ENCODE measurements at places on chromosomes 6 and 20. TPM values are rescaled to one million over a fixed set of nuclear protein-coding genes. Genes with fewer than 3 reads are reported as not detected.

Gene MYLIP
- 11.6 TPM for polyA plus RNA-seq

Gene C6orf58
- polyA plus RNA-seq = not detected

Gene SMPD2
- 22.9 TPM for polyA plus RNA-seq

Gene GZF1
- polyA plus RNA-seq = 3.2 TPM

Gene C4B
- 15.0 TPM for polyA plus RNA-seq

Gene PSORS1C2
- polyA plus RNA-seq = 0.22 TPM

Gene SLC22A3
- polyA plus RNA-seq = 3.4 TPM

Data from esophagus (tissue), 2 donors.